ENCODE measurements at places on chromosomes 3 and 15. TPM values are rescaled to one million over a fixed set of nuclear protein-coding genes. Genes with fewer than 3 reads are reported as not detected.

PRSS50 gene
- 0.23 TPM for total RNA-seq

MB21D2 gene
- 2.6 TPM for total RNA-seq

DNA sequence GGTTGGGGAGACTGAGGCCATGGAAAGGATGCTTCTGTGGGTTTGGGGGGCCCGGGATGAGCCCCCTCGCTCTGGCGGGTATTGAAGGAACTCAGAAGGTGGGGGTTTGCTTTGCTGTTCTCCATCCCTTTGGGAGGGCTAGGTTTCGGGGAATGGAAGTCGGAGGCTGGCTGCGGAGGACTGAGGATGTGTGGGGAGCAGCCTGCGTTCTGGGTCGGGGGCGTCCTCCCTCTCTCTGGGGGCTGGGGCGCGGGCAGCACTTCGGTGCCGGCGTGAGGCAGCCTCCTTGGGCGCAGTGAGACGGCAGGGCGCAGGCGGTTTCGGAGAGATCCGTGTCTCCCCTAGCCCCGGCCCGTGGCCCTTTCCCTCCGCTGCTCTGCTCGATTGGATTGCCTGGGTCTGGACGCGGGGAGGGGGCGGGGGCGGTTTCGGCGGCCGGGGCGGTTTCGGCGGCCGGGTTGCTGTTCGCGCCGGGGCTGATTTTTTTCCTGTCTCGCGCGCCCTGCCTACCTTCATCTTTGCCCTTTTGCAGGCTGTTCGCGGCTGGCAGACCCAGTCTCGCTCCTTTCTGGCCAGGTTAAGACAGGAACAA is 1.4 kb downstream of the PTPRG start:
- DNase-seq, result peak; percentile 50

DNA sequence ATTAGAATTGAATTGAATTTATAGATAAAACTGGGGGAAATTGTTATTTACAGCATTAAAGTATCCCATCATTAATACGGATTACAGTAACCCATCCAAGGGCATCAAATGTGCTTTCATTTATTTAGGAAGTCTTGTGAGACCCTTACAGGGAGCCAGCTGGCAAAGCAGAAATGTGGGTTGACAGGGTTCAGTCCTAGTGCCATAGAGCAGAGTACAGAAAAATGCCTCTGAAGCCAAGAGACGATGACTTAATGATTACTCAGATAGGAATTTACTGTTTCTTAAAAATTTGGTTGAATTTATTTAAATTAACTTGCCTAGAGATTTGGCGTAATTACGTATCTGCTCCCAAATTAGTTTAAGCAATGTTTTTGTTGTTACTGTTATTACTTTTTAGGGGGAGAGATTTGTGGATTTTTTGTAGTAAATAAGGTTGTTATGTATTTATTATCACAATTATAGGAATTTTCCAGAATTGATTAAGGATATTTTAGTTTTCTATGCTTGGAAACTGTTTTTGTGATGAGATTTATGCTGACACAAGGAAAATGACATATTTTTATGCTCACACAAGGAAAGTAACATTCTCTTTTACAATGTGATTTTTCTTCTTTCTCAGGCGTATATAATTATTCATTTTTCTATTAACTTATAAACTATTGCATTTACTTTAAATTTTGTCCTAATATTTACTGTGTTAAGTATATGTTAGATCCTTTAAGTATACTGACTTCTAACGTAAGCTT is 152.0 kb downstream of the EPHA6 start:
- no peak for DNase-seq

GRCh38 chr15:57384024-57384423 is 7.7 kb downstream of the CGNL1 start:
- DNase-seq, result no peak

EBLN2 gene
- 1.4 TPM for total RNA-seq

DNA sequence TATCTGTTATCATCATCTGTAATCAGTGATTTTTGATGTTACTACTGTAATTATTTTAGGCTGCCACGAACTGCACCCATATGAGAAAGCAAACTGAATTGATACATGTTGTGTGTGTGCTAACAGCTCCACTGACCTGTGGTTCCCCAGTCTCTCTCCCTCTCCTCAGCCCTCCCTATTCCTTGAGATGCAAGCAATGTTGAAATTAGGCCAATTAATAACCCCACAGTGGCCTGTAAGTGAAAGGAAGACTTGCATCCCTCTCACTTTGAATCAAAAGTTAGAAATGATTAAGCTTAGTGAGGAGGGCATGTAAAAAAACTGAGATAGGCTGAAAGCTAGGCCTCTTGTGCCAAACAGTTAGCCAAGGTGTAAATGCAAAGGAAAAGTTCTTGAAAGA is 218.6 kb upstream of the LRRFIP2 start:
- no peak for DNase-seq

DNAJC17 gene
- total RNA-seq, result 11.7 TPM

- no peak for DNase-seq
Observed at GRCh38 chr3:50068134-50068533, 20.6 kb upstream of the RBM5 start.

GRCh38 chr3:143552851-143553250 is 295.4 kb downstream of the SLC9A9 start:
- DNase-seq, result no peak

- DNase-seq, result no peak
Observed at GRCh38 chr3:189841473-189842205, 210.4 kb downstream of the TP63 start.

FAM174B gene
- 13.5 TPM for total RNA-seq

VEPH1 gene
- 0.34 TPM for total RNA-seq

Measured in psoas muscle (tissue), 8 donors.